ENCODE measurements at places on chromosomes 6 and 20. TPM values are rescaled to one million over a fixed set of nuclear protein-coding genes. Genes with fewer than 3 reads are reported as not detected.

FOXS1 gene
- total RNA-seq, result 2.7 TPM

GPX5 gene
- not detected for total RNA-seq

BPHL gene
- 14.9 TPM for total RNA-seq

ZNF165 gene
- 2.6 TPM for total RNA-seq

LPA gene
- total RNA-seq, result 1.1 TPM

CCDC167 gene
- total RNA-seq, result 19.3 TPM

- H3K36me3 ChIP-seq, result no peaks in the 10 kb centered on the region
- peaks cover 1% of the 10 kb centered on the region for H3K4me1 ChIP-seq
- no peaks in the 10 kb centered on the region for H3K27me3 ChIP-seq
- H3K27ac ChIP-seq, result no peak overlapping the region
Observed at GRCh38 chr6:118202517-118202916, 295.5 kb downstream of the SLC35F1 start.

DNA sequence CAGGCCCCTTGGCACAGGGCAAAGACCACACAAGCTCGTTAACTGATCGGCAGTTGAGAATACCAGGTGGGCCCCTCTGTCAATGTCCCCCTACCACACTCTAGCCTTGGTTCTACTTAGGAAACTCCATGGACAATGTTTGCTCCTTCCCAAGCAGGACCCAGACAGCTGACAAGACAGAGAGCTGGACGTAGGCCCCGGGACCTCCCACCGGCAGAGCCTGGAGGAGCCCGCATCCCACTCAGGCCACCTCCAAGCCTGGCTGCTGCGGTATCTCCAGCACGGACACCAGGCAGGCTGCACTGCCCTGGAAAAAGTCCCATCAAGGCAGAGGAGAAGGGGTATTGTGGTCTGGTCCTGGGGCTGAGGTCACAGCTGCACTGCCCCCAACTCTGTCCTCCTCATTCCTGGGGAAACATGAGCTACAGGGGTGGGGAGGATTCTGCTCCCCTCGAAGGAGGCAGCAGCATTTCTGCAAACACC lies 6.2 kb upstream of the GRM4 start:
- no peak for DNase-seq
- H3K4me1 ChIP-seq, result peaks cover 19% of the 10 kb centered on the region
- H3K27ac ChIP-seq, result no peak overlapping the region
- H3K27me3 ChIP-seq, result peaks cover 12% of the 10 kb centered on the region
